Parietal lobe (tissue), 2 donors: ENCODE measurements at places on chromosomes 7 and 10. TPM values are rescaled to one million over a fixed set of nuclear protein-coding genes. Genes with fewer than 3 reads are reported as not detected.

USP6NL gene
- total RNA-seq, result 42.3 TPM

FAM25C gene
- total RNA-seq, result not detected

CPA1 gene
- not detected for total RNA-seq

OR2A42 gene
- total RNA-seq, result under 0.01 TPM

AOAH gene
- total RNA-seq, result 5.0 TPM

GALNT17 gene
- total RNA-seq, result 17.2 TPM

GPC2 gene
- total RNA-seq, result 67.3 TPM

RARRES2 gene
- 5.0 TPM for total RNA-seq

ANKRD30A gene
- total RNA-seq, result not detected

PLA2G12B gene
- not detected for total RNA-seq

IL6 gene
- total RNA-seq, result not detected

CYP3A5 gene
- 0.63 TPM for total RNA-seq

UTF1 gene
- not detected for total RNA-seq

CCDC172 gene
- total RNA-seq, result not detected

GPR26 gene
- total RNA-seq, result 2.8 TPM

C10orf53 gene
- not detected for total RNA-seq

ZP3 gene
- 0.94 TPM for total RNA-seq

DRGX gene
- total RNA-seq, result not detected

SNCG gene
- total RNA-seq, result 2.8 TPM
